ENCODE measurements at places on chromosomes 7 and 10. TPM values are rescaled to one million over a fixed set of nuclear protein-coding genes. Genes with fewer than 3 reads are reported as not detected.

The SH2D4B gene
- total RNA-seq, result not detected

The ANKRD61 gene
- total RNA-seq, result 0.35 TPM

The FAM25C gene
- total RNA-seq, result not detected

The GNAT3 gene
- not detected for total RNA-seq

The CCL26 gene
- not detected for total RNA-seq

The OR2A12 gene
- not detected for total RNA-seq

The ZNF804B gene
- total RNA-seq, result not detected

The ADAM12 gene
- total RNA-seq, result 0.33 TPM

The ZNF12 gene
- total RNA-seq, result 13.4 TPM

The TLL2 gene
- total RNA-seq, result 0.20 TPM

GRCh38 chr10:49605939-49606509, 4.1 kb upstream of the SLC18A3 start:
- no peak for DNase-seq

GRCh38 chr7:81600608-81601007, 169.2 kb downstream of the HGF start:
- no peak for DNase-seq

DNA sequence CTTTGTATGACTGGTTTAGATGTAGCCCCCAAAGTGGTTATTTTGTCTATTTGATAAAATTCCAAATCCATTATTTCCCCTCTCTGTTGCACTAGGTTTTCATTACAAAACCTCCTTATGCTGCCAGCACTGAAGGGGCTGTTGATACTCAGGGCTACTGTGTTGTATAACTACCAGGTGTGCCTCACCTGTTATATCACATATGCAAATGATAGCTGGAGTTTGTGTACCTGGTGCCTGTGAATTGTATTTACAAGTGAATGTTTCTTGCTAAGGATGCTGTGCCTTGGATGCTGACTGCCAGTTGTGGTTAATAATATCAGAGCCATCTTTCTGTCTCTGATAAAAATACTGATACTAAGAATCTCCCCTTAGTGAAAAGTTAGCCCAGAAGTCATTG, 84.8 kb upstream of the CCDC6 start:
- no peak for DNase-seq

DNA sequence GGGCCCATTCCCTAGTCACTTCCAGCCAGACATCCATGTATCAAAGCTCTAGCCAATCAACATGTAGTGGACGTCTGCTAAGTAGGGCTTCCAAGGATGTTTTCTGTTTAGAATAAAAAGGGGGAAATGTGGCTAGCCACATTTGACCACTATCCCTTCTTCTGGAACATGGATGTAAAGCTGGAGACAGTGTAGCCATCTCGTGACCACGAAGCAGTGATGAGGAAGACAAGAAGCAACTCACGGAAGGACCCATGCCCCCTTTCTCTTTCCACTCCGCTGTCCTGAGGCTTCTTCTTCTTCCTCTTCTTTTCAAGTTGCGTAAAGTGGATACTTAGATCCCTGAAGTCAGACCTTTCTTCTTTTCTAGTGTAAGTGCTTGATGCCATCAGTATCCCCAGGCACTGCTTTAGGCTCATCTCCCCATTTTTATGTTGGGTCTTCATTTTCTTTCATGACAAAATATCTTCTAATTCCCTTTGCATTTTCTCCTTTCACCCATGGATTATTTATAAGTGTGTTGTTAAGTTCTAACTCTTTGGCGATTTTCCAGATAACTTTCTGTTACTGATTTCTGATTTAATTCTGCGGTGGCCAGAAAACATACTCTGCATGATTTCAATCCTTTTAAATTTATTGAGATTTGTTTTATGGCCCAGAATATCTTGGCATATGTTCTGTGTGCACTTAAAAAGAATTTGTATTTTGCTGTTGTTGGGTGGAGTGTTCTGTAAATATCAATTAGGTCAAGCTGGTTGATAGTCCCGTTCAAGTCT, 594.5 kb downstream of the SDK1 start:
- no peak for DNase-seq

DNA sequence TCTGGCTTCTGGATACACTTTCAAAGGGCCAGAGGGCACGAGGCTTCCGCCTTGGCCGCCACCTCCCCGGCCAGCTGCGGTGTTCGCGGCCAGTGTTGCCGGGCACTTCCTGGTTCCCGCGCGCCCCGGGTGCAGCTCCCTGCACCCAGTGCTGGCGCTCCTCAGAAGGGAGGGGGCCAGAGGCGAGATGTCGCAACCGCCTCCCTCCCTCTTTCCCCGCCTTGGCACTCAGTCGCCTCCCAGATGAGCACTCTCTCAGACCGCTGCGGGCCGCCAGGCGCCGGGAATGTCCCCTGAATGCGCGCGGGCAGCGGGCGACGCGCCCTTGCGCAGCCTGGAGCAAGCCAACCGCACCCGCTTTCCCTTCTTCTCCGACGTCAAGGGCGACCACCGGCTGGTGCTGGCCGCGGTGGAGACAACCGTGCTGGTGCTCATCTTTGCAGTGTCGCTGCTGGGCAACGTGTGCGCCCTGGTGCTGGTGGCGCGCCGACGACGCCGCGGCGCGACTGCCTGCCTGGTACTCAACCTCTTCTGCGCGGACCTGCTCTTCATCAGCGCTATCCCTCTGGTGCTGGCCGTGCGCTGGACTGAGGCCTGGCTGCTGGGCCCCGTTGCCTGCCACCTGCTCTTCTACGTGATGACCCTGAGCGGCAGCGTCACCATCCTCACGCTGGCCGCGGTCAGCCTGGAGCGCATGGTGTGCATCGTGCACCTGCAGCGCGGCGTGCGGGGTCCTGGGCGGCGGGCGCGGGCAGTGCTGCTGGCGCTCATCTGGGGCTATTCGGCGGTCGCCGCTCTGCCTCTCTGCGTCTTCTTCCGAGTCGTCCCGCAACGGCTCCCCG, at the start of gene FFAR4:
Gene FFAR4, plus strand, starts transcription at position 231 of the 842 bp plus-strand sequence. Its CDS starts 56 bp downstream, at position 287.
- no peak for DNase-seq

GRCh38 chr10:57338823-57339558, 928.7 kb downstream of the IPMK start:
- peak; percentile 13 for DNase-seq

GRCh38 chr7:16203065-16203464, 218.3 kb downstream of the CRPPA start:
- peak; percentile 15 for DNase-seq

DNA sequence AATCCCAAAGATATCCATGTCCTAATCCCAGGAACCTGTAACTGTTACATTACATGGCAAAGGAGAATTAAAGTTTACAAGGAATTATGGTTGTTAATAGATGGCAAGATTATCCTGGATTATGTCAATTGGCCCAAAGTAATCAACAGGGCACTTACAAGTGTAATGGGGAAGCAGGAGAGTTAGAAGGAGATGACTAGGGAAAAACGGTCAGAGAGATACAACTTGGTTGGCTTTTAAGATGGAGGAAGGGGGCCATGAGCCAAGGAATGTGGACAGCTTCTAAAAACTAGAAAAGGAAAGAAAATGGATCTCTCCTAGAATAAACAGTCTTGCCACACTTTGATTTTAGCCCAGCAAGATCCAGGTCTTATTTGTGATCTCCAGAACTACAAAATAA, 3.3 kb downstream of the JMJD1C start:
- DNase-seq, result no peak

GRCh38 chr7:128888756-128889095, 21.8 kb downstream of the KCP start:
- DNase-seq, result no peak

- DNase-seq, result no peak
Observed at GRCh38 chr10:119477444-119477843, 65.1 kb downstream of the RGS10 start.

DNA sequence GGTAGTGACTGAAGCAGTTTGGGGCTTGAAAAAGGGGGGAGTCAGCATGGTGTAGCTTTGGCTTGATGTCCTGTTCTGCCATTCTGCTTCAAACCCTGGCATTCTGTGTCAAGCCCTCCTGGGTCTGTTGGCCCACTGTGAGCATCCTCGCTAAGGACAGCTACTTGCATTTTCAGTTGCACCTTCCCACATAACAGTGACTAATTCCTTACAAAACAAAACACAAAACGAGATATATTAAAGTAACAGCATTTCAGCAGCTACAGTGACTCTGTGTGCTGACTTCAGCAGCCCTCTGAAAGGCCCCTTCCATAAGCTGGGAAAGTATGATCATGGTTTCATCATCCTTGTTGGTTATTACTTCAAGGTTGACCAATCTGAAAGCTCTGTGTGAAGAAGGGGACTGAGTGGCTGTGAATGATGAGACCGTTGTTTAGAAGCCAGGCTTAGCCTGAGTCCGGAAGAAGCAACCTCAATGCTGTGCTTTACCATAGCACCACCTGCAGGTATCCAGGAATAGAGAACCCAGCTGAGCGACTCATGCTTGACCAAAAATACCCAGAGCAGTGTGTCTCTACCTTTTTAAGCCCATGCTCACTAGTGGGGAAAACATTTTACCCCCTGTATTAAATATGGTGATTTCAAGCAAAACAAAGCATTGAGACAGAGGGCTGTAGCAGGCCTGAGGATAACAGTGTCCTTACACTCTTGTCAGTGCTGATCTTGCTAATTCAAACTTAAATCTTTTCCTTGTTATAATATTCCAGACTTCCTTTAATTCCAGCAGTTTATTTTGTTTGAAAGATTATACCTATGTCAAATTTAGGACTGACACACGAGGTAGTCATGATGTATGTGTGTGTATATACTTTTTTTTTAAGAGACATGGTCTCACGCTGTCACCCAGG, 42.6 kb upstream of the CC2D2B start:
- DNase-seq, result peak; percentile 69

GRCh38 chr7:150325110-150325611, 1.8 kb upstream of the ACTR3C start:
- DNase-seq, result no peak

DNA sequence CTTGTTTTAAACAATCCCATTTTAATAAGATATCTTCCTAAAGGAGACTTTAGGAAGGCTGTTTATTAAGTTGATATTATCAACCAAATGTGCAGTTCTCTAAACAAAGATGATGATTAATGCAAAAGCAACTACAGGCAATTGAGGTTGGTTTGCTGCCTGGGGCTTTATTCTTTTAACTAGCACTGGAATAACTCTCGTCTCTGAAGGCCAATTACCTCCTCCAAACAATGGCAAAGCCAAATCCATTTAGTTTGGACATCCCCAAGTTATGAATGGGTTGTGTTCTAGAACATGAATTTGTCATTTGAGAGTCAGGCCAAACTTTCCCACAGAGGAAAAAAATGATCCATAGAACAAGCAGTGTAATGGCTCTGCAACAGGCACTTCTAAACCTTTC, 114.1 kb downstream of the SLC16A9 start:
- DNase-seq, result no peak

DNA sequence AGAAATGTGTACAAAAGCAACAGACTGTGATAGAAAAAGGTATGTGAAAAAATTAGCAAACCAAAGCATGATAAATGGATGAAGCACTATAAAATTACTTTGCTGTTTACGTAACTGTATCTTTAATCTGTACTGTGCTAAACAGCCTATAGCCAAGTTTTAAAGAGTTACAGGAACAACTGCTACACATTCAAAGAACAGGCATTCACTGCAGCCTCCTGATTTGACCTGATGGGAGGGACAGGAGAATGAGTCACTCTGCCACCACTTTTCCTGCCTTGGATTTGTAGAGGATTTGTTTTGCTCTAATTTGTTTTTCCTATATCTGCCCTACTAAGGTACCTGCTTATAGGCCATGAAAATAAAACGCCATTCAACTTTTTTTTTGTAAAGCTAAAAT, 116.1 kb downstream of the FANK1 start:
- peak; percentile 14 for DNase-seq

- DNase-seq, result no peak
Observed at GRCh38 chr10:62467527-62467926, 93.4 kb downstream of the ZNF365 start.

GRCh38 chr7:951881-952547, 2.5 kb downstream of the ADAP1 start:
- DNase-seq, result no peak

- no peak for DNase-seq
Observed at GRCh38 chr10:95071107-95071660, 1.9 kb upstream of the CYP2C8 start.

DNA sequence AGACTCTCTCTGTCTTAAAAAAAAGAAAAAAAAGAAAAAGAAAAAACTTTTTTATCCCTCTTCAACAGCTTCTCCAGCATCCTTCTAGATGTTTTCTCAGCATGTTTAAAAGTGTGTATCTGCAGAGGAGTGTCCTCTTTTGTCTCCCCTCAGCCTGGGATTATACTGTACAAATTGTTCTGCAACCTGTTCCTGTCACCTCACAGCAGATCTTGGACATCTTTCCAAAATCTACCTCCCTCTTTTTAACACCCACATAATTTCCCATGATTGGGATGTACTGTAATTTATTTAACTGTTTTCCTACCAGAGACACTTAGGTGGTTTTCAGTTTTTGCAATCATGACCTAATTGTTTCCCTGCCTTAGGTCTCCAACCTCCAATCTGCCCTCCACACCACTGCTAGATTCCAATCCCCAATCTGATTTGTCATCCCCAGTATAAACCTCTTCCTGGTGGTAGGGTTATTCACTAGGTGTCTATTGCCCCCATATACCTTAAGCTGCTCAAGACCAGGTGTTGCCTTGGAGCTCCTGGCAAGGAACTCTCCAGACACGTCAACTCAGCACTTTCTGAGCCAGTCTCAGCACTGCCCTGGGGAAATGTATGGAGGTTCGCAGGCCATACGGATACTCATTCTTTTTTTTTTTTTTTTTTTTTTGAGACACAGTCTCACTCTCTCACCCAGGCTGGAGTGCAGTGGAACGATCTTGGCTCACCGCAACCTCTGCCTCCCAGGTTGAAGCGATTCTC, 17.6 kb upstream of the DDIT4 start:
- DNase-seq, result no peak

- no peak for DNase-seq
Observed at GRCh38 chr10:57955076-57955475, 312.6 kb downstream of the IPMK start.

- DNase-seq, result no peak
Observed at GRCh38 chr10:94052866-94053791, 59.4 kb downstream of the PLCE1 start.

- DNase-seq, result no peak
Observed at GRCh38 chr7:121954803-121955202, 81.8 kb downstream of the PTPRZ1 start.

GRCh38 chr10:90571481-90572258, 286.2 kb downstream of the HTR7 start:
- no peak for DNase-seq

- DNase-seq, result peak; percentile 43
Observed at GRCh38 chr10:79179164-79179956, 110.6 kb downstream of the ZMIZ1 start.

- no peak for DNase-seq
Observed at GRCh38 chr10:95832216-95833041, 75.3 kb upstream of the CC2D2B start.

DNA sequence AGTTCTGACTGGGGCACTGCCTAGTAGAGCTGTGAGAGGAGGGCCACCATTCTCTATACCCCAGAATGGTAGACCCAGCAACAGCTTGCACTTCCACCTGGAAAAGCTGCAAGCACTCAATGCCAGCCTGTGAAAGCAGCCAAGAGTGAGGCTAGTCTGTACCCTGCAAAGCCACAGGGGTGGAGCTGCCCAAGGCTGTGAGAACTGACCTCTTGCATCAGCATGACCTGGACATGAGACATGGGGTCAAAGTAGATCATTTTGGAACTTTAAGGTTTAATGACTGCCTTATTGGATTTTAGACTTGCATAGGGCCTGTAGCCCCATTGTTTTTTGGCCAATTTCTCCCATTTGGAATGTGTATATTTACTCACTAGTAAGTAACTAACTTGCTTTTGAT, 206.3 kb downstream of the TPK1 start:
- DNase-seq, result no peak

GRCh38 chr10:21889477-21890275, 113.9 kb downstream of the DNAJC1 start:
- no peak for DNase-seq
